Stimulated activated CD8-positive, alpha-beta memory T cell treated with anti-CD3 and anti-CD28 coated beads, Interleukin-2, amount 100 ng/mL, for 48 hours (primary cell): ENCODE measurements at places on chromosomes 5 and 9.

GRCh38 chr5:120532835-120533234, 68.7 kb downstream of the PRR16 start:
- no peak for DNase-seq

- DNase-seq, result no peak
These were observed 66.0 kb upstream of the ADAMTS2 start for GRCh38 chr5:179411161-179411841.

DNA sequence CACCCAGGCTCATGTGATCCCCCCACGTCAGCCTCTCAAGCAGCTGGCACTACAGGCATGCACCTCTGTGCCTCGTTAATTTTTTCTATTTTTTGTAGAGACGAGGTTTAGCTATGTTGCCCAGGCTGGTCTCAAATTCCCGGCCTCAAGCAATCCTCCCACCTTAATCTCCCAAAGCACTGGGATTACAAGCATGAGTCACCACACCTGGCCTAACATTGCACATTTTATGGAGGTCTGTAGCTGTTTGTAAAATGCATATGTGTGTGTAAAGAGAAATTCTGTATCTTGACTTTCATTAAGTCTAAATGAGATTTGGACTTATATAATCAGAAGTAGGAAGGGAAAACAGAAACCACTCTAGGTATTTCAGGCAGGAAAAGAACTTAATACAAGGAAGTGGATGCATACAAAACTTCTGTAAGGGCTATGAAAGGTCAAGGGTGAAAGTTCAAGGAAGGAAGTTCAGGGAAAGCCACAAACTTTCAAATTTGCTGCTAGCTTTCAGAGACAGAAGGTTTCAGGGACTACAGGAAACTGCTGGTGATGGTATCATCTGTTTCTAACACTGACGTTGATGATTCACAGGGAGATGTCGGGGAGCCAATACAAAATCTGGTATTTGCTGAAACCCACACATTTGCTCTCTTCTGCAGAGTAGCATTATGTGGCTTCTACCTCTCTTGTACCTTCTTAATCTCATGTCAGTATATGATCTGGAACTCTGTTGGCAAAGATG, 209.4 kb downstream of the PIK3R1 start:
- DNase-seq, result no peak

- no peak for DNase-seq
These were observed 99.8 kb upstream of the MAP1B start for GRCh38 chr5:72007336-72008111.

DNA sequence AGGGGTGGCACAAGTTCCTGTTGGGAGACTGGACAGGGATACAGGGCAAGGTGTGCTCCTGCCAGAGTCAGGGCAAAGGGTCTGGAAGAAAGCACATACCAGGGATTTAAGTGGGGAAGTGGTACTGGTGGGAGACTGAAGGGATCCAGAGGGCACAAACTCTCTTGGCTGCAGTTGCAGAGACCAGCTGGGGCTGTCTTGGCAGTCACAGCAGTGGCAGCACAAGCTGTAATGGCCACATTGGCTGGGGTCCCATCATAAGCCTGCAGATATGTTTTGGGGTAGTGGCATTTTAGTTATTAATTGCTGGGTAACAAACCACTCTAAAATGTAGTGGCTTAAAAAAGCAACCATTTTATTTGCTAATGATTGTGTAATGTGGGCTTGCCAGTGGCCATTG, 492.2 kb downstream of the ENC1 start:
- DNase-seq, result no peak

GRCh38 chr5:93100976-93101375, 480.0 kb downstream of the NR2F1-AS1 start:
- DNase-seq, result no peak

DNA sequence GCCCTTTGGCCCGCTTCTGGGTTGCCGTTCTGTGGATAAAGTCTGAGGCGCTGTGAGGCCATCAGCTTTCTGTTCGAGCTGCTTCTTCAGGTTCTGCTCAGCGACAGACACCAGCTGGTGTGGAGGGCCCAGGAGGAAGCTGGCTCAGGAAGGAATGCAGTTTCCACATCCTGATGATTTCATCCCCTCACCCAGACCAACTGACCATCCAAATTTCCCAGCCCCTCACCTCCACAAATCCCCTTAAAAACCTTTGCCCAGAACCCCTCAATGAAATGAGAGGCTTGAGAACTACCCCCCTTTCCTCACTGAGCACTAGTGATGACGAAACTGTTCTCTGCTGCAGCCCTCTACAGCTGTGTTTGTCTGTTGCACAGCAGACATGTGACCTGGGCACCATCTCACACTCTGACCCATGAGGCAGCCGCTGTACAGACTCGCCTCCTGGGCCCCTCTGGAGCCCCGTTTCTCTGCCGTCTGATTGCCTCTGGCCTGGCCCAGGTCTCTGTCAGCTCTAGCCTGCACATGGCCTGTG, 45.4 kb downstream of the SPATA31C2 start:
- no peak for DNase-seq

DNA sequence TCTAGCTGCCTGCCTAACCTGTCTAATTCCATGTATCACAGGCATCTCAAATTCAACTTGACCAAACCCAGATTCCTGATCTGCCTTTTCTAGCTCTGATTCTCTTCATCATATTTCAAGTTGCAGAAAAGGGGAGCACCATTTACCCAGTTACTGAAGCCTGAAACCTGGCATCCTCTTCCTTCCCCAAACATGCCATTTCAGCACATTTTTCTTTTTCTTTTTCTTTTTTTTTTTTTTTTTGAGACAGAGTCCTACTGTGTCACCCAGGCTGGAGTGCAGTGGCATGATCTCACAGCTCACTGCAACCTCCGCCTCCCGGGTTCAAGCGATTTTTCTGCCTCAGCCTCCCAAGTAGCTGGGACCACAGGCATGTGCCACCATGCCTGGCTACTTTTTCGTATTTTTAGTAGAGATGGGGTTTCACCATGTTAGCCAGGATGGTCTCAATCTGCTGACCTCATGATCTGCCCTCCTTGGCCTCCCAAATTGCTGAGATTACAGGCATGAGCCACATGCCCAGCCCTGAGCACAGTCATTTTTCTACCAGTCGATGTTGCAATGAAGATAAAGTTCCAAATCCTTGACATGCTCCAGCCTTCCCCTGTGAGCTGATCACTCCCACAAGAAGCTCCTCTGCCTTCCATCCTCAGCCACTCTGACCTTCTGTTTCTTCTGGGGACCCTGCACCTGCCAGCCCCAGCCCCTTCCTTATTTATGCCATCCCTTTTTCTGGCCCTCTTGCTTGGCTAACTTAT, 32.2 kb downstream of the ACER2 start:
- DNase-seq, result no peak

- DNase-seq, result no peak
These were observed 133.0 kb downstream of the ENC1 start for GRCh38 chr5:74507370-74508005.

GRCh38 chr5:17259630-17260257, 42.3 kb downstream of the BASP1 start:
- no peak for DNase-seq

DNA sequence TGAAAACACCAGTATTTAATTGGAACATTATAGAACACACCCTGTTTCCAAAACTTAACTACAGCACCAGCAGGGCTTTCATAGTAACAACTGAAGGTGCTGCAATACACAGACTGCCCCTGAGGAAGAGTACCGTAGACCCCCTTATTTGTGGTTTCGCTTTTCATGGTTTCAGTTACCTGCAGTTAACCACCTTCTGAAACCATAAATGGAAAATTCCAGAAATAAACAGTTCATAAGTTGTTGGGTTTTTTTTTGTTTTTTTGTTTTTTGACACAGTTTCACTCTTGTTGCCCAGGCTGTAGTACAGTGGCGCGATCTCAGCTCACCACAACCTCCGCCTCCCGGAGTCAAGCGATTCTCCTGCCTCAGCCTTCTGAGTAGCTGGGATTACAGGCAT, 9.5 kb upstream of the GLDC start:
- DNase-seq, result no peak

DNA sequence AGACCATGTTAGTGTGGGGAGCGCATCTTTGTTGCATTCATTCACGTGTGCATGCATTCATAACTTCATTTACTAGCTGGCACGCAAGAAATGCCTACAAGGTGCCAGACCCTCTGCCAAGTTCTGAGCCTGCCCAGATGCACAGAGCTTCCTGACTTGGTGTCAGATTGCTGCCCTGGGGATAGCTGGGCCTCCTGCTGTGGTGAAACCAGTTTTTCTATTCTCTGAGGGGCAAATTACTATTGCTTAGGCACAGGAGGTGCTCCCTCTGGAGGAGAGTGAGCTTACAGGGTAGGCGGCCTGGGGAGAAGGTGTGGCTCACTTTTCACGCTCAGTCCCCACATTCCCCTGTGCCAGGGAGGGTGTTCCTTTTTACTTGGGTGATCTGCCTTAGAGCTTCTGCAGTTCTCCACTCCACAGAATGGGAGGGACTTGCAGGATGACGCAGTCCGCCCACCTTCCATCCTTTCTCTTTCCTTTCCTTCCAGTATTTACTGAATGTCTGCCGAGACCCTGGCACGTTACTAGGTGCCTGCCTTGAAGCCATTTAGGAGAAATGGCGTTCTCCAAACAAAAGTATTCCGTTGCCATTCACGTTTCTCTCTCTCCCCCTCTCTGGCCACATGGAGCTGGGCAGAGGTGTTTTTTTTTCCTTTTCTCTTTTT, 27.9 kb upstream of the CTNNA1 start:
- DNase-seq, result no peak

- peak; percentile 73 for DNase-seq
These were observed 552 bp downstream of the OTULINL start for GRCh38 chr5:14581891-14582796.

DNA sequence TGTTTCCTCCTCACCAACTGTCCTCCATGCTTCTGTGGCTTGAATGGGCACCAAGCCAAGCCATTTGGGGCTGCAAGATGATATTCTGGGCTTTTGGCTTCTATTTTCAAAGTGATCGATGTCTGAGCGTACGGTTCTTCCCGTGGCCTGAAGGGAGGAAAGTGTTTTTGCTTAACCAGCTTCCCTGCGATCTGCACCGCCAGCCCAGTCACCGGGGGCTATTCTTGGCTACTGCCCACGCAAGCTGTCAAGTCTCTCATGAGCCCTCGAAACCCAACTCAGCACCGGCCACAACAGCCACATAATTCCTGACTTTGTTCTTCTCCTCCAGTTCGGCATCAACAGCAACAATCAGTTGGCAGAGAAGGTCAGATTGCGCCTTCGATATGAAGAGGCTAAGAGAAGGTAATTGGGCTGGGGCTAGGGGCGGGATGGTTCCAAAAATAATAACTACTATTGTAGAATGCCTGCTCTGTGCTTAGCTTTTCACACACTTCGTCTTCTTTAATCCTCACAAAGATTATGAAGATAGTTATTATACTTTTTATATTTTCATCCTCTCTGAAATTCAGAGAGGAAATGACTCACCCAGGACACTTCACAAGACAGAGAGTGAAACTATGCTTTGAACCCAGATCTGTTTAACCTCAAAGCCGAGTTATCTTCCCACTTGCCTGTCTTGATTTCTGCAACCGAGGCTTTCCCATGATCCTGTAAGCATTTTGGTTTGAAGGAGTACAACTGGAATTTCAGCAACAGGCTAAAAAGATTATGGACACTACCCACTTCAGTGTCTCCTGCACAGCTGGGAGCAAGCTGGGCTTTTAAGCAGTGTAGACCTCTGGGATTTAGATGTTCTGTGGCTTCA, 76.4 kb upstream of the RARS1 start:
- DNase-seq, result peak; percentile 28

DNA sequence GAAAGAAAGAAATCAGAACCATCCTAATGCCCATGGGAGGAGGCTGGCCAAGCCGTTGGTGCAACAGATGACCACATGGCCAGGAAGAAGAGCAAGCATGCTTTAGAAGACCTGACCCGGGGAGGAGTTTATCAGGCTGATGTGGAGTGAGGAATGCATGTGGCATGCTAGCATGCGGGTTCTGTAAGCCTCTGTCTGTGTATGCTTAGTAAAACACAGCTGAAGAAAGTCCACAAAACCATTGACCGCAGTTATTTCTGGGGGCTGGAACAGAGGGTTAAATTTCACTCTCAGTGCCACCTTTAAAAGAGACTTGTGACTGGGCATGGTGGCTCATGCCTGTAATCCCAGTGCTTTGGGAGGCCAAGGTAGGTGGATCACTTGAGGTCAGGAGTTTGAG, 19.1 kb downstream of the GFI1B start:
- DNase-seq, result no peak

DNA sequence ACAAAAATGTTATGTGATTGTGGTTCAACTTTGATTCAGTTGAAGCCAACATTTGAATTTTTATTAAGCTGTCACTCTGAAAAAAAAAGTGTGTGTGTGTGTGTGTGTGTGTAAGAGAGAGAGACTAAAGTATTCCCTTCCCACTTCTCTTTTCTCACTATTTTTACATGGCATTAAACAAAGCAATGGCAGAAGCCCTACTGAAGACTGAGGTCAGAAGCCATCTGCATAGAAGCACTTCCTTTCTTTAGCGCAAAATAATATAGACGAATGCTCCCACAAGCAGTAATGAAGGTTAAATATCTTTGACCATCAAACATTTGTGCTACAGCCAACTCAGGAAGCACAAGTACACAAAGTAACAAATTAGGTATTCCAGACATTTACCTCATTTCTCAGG, 540.5 kb downstream of the KCTD16 start:
- DNase-seq, result no peak

GRCh38 chr5:102975457-102976182, 144.3 kb downstream of the GIN1 start:
- no peak for DNase-seq

- DNase-seq, result no peak
These were observed 33.2 kb downstream of the SLC36A1 start for GRCh38 chr5:151480384-151481293.

- no peak for DNase-seq
These were observed 518.1 kb upstream of the NUDT12 start for GRCh38 chr5:104080646-104081175.

DNA sequence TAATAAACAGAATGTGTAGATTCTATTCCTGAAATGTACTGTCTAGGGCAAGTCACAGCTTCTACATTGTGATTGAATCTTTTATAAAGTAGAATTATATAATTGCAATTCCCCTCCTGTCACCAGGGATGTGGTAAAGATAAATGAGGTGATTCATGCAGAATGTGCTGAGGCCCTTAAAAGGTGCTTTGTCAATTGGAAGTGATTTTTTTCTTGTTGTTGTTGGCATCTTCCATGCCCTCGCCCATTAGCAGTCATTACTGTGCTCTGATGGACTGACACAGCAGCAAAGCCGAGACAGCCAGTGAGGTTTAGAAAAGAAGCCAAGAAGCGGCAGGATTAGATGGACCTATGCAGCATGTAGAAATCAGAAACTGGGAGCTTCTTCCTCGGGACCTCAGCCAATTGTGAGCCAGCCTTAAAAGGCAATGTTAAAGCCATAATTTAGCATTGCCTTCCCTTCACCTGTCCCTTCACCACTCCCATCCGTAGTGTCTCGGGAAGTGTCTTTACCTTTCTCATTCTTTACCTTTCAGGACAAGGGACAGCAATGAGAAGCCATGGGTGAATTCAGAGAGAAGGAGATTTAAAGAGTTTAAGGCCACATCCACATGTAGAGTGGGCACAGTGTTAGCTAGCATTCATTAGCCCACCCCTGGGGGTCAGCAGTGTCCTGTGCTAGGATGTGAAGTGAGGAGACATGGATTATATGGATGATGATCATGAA, 257.8 kb downstream of the PLK2 start:
- no peak for DNase-seq

GRCh38 chr9:33041432-33042188, 16.5 kb downstream of the DNAJA1 start:
- no peak for DNase-seq
